Astrocyte (in vitro differentiated cells and primary cell): ENCODE measurements at places on chromosomes 1 and 21.

DNA sequence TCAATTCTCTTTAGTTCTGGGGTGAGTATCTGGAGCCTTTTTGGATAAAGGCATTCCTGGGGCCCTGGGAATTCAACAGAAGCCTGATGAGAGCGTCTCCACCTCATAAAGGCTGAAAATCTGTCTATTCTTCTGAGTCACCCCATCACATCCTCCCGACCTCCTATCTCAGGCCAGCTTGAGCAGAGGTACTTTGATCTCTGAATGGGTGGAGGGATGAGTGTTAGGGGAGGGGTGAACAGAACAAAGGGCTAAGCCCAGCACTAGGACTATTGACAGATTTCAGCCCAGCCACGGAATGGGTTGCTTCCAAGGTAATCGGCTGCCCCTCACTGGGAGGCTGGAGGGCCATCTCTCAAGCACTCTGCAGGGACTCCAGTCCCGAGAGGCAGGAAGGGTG lies 2.5 kb upstream of the MYBPH start:
- no peak for DNase-seq

GRCh38 chr1:244214009-244214967 lies 163.2 kb downstream of the ZBTB18 start:
- peak; percentile 99 for DNase-seq

- no peak for DNase-seq
Observed at GRCh38 chr1:167977245-167977644, 40.4 kb upstream of the MPC2 start.

DNA sequence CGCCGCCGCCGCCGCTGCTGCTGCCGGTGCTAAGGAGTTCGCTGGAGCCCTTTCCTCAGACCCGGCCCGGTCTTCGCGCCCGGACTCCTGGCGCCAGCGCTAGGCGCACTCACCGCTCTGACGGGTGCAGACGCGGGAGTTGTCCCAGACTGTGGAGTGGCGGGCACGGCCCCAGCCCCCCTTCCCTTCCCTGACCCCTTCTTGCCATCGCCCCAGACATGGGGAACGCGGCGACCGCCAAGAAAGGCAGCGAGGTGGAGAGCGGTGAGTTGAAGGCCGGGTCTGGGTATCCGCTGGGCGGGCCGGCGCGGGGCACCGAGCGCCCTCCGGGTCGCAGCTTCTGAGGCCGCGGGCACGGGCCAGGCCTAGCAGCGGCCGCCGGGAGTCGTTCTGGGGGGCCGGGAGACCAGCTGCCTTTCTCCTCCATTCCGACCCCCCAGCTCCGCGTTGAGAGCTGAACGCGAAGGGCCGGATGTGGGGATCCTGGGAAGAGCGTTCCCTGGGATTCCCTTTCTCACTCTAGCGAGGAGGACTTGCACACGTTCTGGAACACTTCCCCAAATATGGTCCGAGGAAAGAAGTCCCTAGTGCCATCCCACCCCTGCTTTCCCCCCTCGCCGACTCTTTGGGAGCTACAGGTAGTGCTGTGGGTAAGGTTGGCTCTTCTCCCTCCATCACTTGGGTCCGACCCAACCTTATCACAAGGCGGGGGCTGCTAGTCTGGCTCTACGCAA lies 65.8 kb upstream of the PRKACB start:
- peak; percentile 34 for DNase-seq

DNA sequence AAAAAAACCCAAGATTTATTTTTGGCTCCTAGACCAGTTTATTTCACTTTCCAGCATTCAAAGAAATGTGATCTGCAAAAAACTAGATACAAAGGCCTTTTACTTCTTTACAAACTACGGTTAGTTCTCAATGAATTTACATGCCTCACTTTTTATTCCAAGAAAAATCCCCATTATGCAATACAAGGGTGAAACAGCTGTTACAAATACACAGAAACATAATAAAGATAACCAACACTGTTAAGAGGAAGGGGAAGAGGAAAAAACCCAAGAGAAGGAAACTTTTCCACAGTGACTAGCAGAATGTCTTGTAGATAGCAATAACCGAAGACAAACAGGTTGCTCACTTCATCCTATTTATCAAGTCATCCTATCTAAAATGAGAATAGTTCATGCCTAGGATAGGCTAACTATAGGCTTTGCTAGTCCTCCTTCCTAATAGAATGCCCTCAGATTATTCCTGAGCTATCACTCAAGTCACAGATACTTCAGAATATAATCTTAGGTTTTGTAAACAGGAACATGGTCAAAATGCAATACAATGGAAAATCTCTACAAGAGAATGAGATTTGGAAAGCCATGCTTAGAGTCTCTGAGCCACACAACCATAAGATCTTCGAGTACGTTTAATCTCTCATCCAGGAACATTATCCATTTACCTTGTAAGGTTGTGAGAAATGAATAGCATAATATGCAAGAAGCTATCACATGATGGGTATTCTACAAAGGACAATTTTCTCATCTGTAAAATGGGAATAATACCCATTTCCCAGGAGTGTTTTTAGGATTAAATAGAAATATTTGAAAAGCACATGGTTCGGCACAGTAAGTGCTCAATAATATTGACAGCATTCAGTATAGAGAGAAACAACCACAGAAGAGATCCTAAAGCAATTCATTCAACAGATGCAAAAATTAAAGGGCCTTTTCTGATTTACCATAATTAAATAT lies 5.4 kb downstream of the PNRC2 start:
- DNase-seq, result no peak

- DNase-seq, result no peak
Observed at GRCh38 chr1:241408170-241408569, 51.2 kb upstream of the RGS7 start.

GRCh38 chr1:230365723-230366307 lies 60.3 kb downstream of the PGBD5 start:
- DNase-seq, result no peak

GRCh38 chr21:38325731-38326420 lies 69.1 kb downstream of the KCNJ15 start:
- DNase-seq, result no peak

- peak; percentile 94 for DNase-seq
Observed at GRCh38 chr21:38831526-38832467, 26.1 kb downstream of the ETS2 start.

- no peak for DNase-seq
Observed at GRCh38 chr1:99829269-99829668, 20.9 kb upstream of the AGL start.

DNA sequence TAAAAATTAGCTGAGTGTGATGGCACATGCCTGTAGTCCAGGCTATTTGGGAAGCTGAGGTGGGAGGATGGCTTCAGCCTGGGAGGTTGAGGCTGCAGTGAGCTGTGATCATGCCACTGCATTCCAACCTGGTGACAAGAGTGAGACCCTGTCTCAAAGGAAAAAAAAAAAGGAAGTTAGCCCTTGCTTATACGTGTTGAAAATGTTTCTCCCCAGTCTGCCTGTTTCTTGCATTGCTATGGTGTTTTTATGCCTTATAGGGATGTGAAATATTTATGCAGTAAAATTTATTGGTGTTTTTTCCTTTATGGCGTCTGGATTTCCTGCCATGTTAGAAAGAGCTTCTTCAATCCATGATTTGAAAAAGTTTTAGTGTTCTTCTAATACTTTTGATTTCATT lies 3.6 kb upstream of the RERE start:
- DNase-seq, result no peak

DNA sequence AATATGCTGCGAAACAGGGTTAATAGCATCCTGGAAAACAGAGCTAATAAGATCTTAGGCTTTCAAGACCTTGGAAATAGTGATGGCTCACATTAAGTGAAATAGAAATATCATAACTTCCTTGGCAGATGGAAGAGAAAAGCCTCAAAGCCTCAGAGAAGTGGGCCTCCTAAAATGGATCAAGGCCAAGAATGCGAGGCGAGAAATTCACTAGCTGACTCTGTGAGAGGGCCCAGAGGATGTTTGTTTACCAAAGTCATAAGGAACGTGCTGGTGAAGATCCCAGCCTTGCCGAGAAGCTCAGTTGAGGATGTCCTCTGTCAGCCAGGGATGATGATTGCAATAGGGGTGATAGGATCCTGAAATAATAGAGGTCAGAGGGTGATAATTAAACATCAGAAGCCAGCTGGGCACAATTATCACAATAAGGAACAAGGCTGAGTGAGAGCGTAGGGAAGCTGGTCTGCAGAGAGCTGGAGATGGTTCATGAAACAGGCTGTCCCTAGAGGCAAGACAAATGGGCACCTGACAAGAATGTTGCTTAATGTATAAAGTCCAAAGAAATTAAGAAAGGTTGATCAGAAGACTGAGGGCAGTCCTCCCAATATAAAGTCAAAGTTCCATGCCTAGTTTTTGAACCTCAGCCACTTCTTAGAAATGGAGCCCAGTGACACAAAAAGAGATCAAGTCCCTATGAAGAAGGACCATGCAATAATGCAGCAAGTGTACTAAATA lies 101.7 kb upstream of the COG2 start:
- no peak for DNase-seq

- no peak for DNase-seq
Observed at GRCh38 chr21:37530901-37531351, 164.4 kb downstream of the DYRK1A start.

- no peak for DNase-seq
Observed at GRCh38 chr1:100851726-100852125, 42.9 kb downstream of the EXTL2 start.

- no peak for DNase-seq
Observed at GRCh38 chr1:75964760-75965408, 32.7 kb upstream of the ASB17 start.

- no peak for DNase-seq
Observed at GRCh38 chr1:158119976-158120653, 60.6 kb upstream of the CD1D start.

DNA sequence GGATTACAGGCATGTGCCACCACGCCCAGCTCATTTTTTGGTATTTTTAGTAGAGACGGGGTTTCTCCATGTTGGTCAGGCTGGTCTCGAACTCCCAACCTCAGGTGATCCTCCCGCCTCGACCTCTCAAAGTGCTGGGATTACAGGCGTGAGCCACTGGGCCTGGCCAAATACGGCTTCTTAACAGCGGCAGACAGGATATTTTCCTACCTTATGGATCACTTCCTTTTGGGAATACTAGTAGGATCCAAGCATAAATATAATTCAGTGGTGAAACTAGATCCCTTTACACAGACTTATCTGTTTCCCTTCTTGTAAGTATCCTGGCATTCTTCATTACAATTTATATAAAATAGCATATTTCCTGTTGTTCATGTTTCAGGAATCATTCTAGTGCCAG lies 40.9 kb downstream of the WNT4 start:
- DNase-seq, result no peak

GRCh38 chr1:205748403-205749233 lies 1.4 kb downstream of the NUCKS1 start:
- DNase-seq, result peak; percentile 66

GRCh38 chr21:16372586-16372985 lies 642.8 kb downstream of the USP25 start:
- DNase-seq, result no peak

DNA sequence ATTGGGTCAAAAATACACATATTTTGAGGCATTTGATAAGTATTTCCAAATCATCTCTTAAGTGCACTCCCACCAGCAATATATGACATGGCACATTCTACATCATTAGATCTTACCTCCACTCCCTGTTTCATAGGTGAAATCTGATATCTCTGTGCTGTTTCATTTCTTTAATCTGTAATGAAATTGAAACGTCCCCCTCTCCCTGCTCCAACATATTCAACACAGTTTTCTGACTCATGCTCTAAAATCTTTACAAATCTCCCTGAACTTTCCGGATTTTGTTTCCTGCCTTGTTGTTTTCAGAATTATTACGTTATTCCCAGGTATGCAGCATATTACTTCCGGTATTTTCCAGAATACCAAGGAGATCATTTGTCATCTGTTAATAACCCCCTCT lies 66.1 kb upstream of the AKT3 start:
- peak; percentile 32 for DNase-seq

- DNase-seq, result no peak
Observed at GRCh38 chr1:221823561-221823960, 81.7 kb upstream of the DUSP10 start.

GRCh38 chr1:234253732-234254131 lies 119.5 kb upstream of the COA6 start:
- DNase-seq, result no peak

GRCh38 chr21:39564200-39564599 lies 48.5 kb upstream of the B3GALT5 start:
- no peak for DNase-seq

- peak; percentile 36 for DNase-seq
Observed at GRCh38 chr1:94055459-94056122, 65.4 kb downstream of the ABCA4 start.

GRCh38 chr1:245475961-245476516 lies 321.3 kb downstream of the KIF26B start:
- no peak for DNase-seq

- no peak for DNase-seq
Observed at GRCh38 chr1:175270361-175270760, 77.8 kb upstream of the KIAA0040 start.

DNA sequence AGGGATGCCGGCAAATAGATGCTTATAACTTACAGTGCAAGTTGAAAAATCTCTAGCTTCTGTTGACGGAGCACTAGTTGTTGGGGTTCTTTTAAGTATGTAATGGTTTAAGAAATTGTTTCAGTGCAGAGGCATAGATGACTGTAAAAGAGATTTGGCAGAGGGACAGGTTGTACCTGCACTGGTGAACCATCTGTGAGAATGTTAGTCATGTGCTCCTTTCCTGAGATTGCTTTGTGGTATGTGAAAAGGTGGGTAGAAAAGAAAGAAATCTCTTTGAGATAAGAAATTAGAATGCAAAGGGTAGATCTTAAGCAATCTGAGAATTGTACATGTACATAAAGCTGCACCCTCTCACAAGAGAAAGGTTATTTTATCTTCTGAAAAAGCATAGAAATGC lies 19.4 kb downstream of the ZBTB37 start:
- DNase-seq, result no peak

DNA sequence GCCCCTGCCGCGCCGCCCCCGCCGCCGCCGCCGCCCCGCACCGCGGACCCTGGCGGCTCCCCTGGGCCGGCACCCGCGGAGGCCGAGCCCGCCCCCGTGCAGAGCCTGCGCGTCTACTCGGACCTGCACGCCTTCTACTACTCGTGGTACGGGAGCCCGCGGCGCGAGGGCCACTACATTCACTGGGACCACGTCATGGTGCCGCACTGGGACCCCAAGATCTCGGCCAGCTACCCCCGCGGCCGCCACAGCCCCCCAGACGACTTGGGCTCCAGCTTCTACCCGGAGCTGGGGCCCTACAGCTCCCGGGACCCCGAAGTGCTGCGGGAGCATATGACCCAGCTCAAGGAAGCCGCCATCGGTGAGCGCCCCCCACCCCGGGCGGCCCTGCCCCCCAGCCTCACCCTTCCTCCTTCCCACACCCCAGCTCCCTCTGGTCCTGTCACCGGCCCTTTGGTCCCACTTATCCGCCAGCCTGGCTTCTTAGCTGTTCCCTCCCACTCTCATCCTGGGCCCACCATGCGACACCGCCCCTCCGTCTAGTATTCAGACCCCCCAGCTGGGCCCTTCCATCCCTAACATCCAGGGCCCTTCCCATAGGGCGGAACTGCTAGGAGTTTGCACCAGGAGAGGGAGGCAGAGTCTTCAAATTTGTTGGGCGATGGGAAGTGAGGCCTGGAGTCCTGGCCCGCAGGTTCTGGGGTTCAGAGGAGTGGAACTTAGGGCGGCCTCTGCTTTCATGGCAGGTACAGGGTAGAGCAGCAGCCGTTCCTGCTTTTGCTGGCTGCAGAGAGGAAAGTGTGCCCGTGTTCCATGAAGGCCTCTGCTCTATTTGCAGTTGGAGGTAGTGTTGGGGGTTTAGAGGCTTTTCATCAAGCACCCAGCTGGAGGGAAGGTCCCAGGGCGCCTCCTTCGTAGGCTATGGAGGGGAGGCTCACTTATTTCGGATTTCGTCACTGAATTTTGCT lies 1.0 kb downstream of the MANEAL start:
- DNase-seq, result no peak

- no peak for DNase-seq
Observed at GRCh38 chr1:150237746-150238145, 1.8 kb upstream of the ANP32E start.
